ENCODE measurements at places on chromosomes 11 and 22.

DNA sequence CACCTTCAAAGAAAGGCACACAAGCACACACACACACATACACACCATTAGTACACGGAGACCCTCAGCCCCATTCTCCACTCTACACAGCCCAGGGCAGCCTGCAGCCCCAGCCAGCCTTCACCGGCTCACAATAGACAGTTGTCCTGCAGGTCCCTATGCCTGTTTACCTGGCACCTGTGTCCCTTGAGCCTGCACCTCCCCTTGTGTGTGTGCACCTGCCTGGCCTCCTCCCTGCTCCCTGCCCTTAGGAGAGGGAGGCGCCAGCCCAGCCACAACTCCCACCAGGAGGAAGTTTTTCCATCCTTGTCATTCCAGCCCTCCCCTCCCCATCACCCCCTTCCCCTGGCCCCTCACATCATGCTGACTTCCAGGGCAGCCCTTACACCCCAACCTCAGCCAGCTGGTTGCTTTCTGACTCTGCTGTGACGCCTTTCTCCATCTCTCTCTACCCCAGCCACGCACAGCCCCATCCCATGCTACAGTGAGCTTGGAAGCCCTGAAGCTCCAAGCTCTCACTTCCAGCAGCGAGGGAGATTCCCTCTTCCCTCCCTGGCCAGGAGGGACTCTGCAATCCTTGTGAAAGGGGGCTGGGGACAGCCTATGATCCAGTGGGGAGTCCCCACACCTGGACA lies 4.4 kb downstream of the AHNAK start:
- no peak for DNase-seq

DNA sequence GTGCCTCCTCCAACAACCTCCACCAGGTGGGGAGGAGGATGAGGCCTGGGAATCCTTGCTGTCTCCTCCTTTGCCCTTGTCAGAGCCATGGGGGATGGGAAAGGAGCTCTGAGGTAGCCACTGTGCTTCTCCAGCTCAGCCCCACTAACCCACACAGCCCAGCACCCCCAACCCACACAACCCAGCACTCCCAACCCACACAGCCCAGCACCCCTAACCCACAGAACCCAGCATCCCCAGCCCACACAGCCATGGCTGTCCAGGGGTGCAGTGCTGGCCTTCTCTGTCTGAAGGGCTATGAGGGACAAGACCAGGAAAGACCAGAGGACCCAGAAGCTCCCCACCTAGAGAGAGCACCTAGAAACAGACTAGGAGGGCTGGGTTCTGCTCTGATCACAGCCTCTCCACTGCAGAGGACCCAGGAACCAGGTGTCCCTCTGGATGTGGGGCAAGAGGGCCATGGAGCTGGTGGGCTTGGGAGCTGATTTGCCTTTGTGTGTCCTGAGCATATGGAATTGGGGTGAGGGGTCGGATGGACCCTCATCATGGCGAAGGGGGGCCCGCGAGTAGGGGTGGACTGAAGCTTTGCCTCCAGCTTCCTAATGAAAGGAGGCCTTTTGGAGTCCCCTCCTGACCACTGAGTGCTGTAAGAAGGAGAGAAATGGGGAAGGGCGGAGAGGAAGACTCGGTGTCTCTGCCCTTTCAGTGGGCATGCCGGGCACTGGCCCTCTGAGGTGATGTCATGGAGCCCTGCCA lies 117.6 kb upstream of the THY1 start:
- DNase-seq, result no peak

DNA sequence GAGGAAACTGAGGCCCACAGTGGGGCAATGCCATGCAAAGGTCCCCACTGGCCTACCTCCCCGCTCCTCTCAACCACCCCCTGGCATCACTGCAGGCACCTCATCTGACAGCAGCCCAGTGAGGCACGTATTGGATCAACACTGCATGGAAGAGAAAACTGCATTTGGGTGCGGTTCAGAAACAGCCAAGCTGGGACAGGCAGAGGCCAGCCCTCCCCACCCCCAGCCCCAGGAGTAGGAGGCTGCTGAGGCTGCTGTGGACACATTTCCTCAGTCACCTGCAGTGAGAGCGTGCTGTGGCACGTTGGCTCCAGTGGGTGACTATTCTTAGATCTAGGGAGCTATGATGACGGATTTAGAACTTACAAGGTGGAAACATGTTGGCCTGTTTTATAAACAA lies 63.7 kb downstream of the KCNC1 start:
- no peak for DNase-seq

DNA sequence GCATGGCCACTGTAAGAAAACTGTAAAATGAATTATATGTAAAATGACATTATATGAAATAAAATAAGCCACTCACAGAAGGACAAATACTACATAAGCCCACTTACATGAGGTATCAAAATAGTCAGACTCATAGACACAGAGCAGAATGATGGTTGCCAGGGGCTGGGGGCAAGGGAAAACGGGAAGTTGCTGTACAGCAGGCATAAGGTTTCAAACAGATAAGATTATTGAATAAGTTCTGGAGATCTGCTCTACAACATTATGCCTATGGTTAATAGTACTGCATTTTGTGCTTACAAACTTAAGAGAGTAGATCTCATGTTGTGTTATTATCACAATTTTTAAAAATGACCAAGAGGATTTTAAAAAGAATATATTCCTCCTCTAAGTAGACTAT lies 32.7 kb upstream of the HEPHL1 start:
- no peak for DNase-seq

DNA sequence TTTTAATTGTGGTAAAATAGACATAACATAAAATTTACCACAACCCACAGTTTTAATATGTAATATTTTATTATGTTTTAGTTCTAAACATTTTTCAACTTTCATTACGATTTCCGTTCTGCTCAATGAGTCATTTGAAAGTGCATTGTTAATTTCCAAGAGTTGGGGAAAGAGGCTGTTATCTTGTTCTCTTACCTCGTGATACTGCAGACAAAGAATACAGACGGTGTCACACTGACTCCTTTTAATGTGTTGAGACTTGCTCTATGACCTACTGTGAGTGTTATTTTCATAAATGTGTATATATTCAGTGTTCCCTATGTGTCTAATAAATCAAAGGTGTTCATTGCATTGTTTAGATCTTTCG lies 10.8 kb upstream of the RAC2 start:
- no peak for DNase-seq

Measured in tibial nerve (tissue), 4 donors.